ENCODE measurements at places on chromosomes 2 and 18. TPM values are rescaled to one million over a fixed set of nuclear protein-coding genes. Genes with fewer than 3 reads are reported as not detected.

DNA sequence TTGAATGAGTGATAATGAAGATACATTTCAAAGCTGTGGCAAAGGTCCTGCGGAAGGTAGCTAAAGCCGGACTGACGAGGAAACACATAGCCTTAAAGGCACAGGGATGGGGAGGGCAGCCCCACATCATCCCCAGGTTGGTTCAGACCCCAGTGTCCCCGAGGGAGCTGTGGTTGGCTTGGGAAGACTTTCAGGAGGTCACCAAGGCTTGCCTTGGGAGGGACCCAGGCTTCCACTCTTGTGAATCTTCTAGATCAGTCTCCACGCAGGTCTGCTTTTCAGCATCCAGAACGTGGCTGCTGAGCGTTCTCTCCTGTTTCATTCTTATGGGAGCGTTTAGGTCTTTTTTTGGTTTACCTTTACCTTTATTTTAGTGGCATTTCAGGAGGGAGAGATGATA is 16.8 kb downstream of the KIF1A start:
- no peak for DNase-seq

DNA sequence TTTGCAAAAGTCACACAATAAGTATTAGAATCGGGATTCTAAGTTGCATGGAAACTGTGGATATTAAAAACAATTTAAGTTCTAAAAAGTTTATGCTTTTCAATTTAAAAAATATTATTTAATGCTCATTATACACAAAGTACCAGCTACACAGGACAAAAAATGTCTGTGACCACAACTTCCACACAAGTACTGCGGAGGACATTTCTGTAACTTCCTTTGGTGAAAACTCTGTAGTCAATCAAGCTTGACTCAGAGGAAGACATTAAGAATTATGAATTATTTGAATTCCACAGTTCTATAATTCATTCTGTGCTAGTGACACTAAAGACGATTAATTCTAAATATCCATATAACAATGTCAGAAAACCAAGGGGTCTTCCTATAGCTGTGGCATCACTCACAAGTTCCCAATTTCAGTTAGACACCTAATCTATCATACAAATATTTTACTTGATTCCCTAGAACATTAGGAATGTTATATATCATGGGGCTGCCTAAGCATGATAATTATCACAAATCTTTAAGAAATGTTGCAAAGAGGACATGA is 120.5 kb downstream of the AFF3 start:
- no peak for DNase-seq

- DNase-seq, result no peak
These were observed 10.7 kb downstream of the DOCK10 start for GRCh38 chr2:225031599-225031998.

- DNase-seq, result no peak
These were observed 228.5 kb downstream of the ALPK2 start for GRCh38 chr18:58400331-58400870.

- DNase-seq, result no peak
These were observed 13.3 kb downstream of the TTC27 start for GRCh38 chr2:32641180-32641579.

DNA sequence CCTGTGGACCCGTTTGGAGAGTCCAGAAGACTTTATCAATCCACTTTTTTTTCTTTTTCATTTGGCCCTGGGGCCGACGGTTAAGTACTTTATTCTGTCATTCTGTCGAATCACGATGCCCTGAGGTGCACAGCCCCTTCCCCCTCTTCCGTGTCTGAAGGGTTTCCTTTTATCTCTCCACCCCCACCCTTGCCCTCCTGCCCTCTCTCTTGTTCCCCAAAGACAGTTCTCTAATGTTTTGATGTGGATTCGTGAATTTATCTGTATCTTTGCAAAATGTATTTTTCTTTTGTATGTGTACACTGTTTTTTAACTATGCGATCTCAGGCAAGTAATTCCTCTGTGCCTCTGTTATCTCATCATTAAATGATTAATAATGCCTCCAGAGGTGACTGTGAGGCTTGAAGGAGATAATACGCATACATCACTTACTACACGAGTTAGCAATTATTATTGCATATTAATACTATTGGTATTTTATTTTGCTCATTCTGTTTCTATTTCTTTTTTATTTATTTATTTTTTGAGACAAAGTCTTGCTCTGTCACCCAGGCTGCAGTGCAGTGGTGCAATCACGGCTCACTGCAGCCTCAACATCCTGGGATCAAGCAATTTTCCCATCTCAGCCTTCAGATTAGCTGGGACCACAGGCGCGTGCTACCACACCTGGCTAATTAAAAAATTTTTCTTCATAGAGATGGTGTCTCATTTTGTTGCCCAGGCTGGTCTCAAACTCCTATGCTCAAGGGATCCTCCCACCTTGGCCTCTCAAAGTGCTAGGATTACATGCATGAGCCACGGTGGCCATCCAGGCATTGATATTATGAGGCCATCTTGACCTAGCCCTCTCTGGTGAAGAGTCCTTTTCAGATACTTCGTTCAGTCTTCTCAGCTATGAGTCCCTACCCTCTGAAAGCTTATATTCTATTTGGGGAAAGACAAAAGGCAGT is 1.4 kb upstream of the CASP8 start:
- no peak for DNase-seq

DNA sequence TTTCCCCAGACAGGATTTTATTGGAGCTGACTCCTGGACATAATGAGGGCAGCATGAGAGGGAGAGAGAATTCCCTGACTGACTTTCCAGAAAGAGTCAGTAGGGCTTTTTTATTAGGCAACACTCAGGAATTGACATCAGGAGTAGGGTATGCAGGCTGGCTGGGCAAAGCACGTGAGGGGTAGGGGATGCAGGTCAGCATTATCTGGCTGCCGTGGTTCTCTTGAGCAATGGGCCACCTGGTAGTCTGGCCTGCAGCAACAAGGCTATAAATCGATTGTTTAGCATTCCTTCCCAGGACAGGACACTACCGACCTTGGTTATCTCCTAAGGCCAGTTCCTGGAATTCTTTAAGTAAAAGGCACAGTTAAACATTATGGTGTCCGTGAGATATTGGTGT is 160.8 kb upstream of the AGAP1 start:
- DNase-seq, result no peak

GRCh38 chr2:168666339-168666738 is 136.1 kb upstream of the NOSTRIN start:
- DNase-seq, result no peak

DNA sequence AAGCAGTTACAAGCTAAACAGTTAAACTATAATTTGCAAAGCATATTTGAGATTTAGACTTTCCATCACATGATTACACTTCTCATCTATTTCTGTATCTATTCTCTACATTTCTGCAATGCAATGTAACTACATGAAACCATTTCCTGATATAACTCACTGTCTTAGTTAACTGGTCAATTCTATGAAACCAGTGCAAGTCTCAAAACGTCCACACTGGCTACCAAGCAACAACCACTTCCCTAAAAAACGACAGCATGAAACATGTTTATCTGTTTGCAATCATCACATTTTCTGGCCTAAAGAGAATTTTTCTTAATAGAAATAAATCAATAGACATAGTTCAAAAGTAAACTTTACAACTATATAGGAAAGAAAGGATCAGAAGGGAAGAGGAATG is 17.4 kb downstream of the FECH start:
- no peak for DNase-seq

- DNase-seq, result no peak
These were observed 104.4 kb upstream of the SALL3 start for GRCh38 chr18:78875016-78875777.

- DNase-seq, result no peak
These were observed 130.7 kb downstream of the CCBE1 start for GRCh38 chr18:59566533-59566971.

GRCh38 chr2:237209885-237210284 is 124.2 kb downstream of the COPS8 start:
- DNase-seq, result no peak

- DNase-seq, result no peak
These were observed 90.3 kb upstream of the B3GNT7 start for GRCh38 chr2:231305221-231305620.

GRCh38 chr2:119943058-119943457 is 69.8 kb upstream of the EPB41L5 start:
- no peak for DNase-seq

GRCh38 chr2:85251070-85251616 is 76.6 kb downstream of the TGOLN2 start:
- DNase-seq, result no peak

- no peak for DNase-seq
These were observed 134.8 kb downstream of the SLC8A1 start for GRCh38 chr2:40317046-40317445.

DNA sequence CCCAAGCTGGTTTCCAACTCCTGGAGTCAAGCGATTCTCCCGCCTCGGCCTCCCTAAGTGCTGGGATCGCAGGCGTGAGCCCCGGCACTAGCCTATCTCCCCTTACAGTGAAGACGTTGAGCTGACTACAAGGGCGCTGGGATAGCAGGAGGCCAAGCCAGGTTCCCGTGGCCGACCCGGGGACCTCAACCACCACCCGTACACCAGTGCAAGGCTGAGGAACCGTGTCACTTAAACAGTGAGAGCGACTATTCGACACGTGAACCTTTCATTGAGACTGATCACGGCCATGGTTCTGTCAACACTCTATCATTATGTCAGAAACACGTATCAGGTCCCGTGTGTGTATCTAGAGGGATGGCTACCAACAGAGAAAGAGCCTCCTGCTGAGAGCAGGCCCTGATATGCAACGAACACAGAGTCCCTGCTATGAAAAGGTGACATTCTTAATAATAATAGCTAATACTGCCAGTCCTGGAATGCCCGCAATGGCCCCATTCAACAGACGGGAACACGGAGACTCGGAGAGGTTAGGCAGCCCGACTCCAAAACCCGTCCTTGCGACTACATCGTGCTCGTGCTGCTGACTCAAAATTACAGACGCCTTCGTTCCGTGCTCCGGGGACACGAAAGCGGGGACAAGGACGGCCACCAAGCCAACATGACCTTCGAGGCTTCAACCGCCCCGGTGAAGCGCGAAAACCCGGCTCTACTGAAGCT is 833 bp downstream of the AFG3L2 start:
- DNase-seq, result no peak

DNA sequence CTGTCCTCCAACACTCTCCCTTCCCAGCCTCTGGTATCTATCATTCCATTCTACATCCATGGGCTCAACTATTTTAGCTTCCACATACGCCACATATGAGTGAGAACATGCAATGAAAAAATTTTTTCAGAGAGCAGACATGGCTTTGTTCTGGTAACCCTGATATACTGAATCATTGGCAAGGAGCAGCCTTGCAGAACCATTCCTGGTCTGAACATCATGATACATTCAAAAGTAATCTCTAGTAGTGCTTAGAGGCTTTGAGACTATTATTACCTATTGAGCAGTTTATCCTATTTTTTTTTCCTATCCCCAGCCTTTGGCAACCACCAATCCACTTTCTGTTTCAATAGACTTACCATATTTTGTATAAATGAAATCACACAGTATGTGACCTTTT is 393.1 kb upstream of the KCNH7 start:
- no peak for DNase-seq

DNA sequence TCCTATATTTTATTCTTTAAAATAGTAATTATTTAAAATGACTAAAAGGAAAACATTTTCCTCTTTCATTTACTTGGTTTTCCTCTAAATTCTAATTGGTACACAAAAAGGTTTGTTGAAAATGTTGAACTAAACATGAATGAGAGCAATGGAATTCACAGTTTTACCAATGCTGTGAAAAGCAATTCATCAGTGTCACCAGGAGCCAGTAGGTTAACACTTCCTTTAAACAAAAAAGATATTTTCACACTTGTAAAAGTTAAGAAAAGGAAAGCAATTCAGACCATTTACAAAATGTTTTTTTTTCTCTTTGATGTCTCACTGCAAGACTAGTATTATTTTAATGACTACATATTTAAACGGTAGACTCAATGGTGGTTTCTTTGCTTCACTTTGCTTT is 341.6 kb downstream of the RIT2 start:
- no peak for DNase-seq

GRCh38 chr2:175371378-175371777 is 189.9 kb upstream of the ATP5MC3 start:
- no peak for DNase-seq

GRCh38 chr2:224400174-224400810 is 1.6 kb downstream of the FAM124B start:
- no peak for DNase-seq

GRCh38 chr2:164933671-164934189 is 21.6 kb downstream of the SLC38A11 start:
- DNase-seq, result no peak

GRCh38 chr2:239734436-239735005 is 290.6 kb downstream of the NDUFA10 start:
- DNase-seq, result no peak

DNA sequence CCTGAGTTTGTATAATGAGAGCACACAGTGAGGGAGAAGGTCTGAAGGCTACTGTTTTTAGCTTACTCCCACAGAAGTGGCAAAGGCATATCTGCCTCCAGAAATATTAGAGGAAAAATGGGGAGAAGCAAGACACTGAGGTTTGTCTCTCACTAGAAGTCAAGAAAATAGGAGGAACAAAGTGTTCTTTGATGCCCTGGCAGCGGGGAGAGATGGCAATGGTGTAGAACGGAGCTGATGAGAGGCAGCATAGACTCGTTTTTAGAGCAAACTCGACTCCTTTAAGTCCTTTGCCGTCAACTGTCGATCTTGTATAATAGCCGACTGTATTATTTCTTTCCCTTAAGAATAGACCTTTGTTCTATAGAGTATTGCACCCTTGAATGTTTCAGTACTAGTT is 73.8 kb downstream of the ANKRD44 start:
- no peak for DNase-seq

- DNase-seq, result no peak
These were observed 96.3 kb upstream of the TMEM18 start for GRCh38 chr2:773256-774160.

- no peak for DNase-seq
These were observed 27.3 kb downstream of the CAB39 start for GRCh38 chr2:230739961-230740360.

GRCh38 chr2:105517814-105518705 is 119.2 kb upstream of the FHL2 start:
- DNase-seq, result no peak

GRCh38 chr2:170022692-170023091 is 155.3 kb upstream of the MYO3B start:
- DNase-seq, result no peak

GRCh38 chr2:45029215-45029614 is 20.0 kb upstream of the SIX2 start:
- DNase-seq, result no peak

The EFR3B gene
- 0.12 TPM for total RNA-seq

The CNTNAP5 gene
- total RNA-seq, result not detected

The CD8B2 gene
- total RNA-seq, result not detected

The BBS5 gene
- 2.1 TPM for total RNA-seq

The KCNS3 gene
- total RNA-seq, result 0.41 TPM

The C18orf32 gene
- 36.3 TPM for total RNA-seq

The BCL11A gene
- total RNA-seq, result 383 TPM

The RABL2A gene
- total RNA-seq, result 84.7 TPM

The HES6 gene
- total RNA-seq, result 14.3 TPM

The CAMKMT gene
- total RNA-seq, result 23.3 TPM

The NTSR2 gene
- total RNA-seq, result not detected

The KLHL14 gene
- total RNA-seq, result 42.5 TPM

The ANKRD30B gene
- total RNA-seq, result not detected

The TRIM43 gene
- total RNA-seq, result not detected

The MEP1B gene
- not detected for total RNA-seq

The B4GALT6 gene
- 1.7 TPM for total RNA-seq

The TRABD2A gene
- 11.3 TPM for total RNA-seq
